ENCODE measurements at places on chromosomes 6 and 20. TPM values are rescaled to one million over a fixed set of nuclear protein-coding genes. Genes with fewer than 3 reads are reported as not detected.

Gene GGTLC1
- not detected for total RNA-seq

Gene ZNF334
- total RNA-seq: 11.2 TPM

Gene SAMD10
- total RNA-seq: 7.6 TPM

Gene COL9A3
- 25.2 TPM for total RNA-seq

Gene SALL4
- total RNA-seq: 5.9 TPM

Gene DEFB110
- not detected for total RNA-seq

Gene RIMS1
- total RNA-seq: 5.9 TPM

DNA sequence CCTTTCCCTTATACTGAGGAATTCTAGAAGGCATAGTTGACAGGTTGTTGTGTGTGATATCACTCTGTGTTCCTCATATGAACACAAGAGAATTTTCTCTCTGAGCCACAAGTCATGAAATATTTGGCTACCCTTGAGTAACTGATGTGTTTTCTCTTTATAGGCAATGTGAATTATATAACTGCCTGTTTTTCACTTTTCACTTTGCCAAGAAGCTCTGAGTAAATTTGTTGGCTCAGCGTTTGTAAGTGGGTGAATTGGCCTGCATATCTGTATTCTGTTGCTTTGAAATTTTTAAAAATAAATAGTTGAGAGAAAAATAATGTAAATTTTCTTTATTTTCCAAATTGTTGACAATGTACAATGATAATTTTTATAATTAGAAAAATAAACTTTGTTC lies 5.2 kb upstream of the BTBD9 start:
- DNase-seq: no peak
- no peaks in the 10 kb centered on the region for H3K27me3 ChIP-seq
- peaks cover 11% of the 10 kb centered on the region for H3K4me1 ChIP-seq
- no peaks in the 10 kb centered on the region for H3K36me3 ChIP-seq

DNA sequence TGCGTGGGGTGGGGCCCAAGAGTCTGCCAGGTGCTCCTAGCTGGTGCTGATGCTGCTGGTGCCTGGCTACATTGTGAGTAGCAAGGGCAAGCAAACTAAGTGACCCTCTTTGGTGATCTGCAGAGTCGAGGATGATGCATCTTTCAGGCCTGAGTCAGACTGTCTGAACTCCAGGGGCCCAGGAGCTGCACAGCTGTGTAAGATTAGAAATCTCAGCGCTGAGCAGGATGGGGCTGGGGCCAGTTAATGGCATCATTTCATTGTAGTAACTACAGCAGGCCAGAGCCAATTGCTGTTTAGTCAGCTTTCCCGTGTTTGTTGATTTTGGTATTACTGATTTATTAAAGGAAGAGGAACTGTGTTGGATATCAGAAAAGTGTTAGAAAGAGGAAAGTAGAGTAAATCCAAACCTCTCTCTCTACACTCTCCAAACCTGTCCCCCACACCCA lies 365.2 kb downstream of the PAX1 start:
- H3K27ac ChIP-seq: no peak overlapping the region
- no peaks in the 10 kb centered on the region for H3K27me3 ChIP-seq
- no peak overlapping the region for H3K4me3 ChIP-seq
- H3K36me3 ChIP-seq: no peaks in the 10 kb centered on the region

GRCh38 chr6:6811128-6812009 lies 222.8 kb downstream of the LY86 start:
- H3K4me3 ChIP-seq: no peak overlapping the region
- H3K4me1 ChIP-seq: peaks cover 15% of the 10 kb centered on the region
- H3K27ac ChIP-seq: peak overlapping the region; percentile 72

DNA sequence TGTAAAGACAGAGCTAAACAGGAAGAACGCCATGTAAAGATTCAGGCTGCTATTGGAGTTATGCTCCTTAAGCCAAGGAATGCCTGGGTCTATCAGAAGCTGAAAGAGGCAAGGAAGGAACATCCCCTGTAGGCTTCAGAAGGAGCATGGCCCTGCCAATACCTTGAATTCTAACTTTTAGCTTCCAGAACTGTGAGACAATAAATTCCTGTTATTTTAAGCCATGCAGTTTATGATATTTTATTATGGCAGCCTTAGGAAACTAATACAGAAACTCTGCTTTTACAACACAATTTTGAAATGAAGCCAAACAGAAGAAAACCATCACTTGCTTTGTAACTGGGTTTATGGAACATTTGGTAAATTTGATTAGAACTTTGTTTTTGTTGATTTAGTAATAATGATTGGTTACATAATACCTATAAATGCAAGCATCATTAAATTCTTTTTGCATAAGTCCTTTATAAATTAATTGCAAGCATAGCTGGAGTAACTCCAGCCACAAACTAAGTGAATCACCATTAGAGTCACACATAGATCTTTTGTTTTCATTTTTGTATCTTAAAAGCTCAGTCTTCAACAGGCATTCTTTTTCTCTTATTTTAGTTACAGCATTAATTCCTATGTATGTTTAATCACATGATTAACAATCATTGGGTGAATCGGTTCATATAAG lies 33.5 kb upstream of the TSPYL1 start:
- peaks cover 10% of the 10 kb centered on the region for H3K4me1 ChIP-seq
- no peak overlapping the region for H3K4me3 ChIP-seq
- DNase-seq: no peak
- H3K36me3 ChIP-seq: no peaks in the 10 kb centered on the region
- H3K27me3 ChIP-seq: no peaks in the 10 kb centered on the region
- H3K27ac ChIP-seq: no peak overlapping the region

DNA sequence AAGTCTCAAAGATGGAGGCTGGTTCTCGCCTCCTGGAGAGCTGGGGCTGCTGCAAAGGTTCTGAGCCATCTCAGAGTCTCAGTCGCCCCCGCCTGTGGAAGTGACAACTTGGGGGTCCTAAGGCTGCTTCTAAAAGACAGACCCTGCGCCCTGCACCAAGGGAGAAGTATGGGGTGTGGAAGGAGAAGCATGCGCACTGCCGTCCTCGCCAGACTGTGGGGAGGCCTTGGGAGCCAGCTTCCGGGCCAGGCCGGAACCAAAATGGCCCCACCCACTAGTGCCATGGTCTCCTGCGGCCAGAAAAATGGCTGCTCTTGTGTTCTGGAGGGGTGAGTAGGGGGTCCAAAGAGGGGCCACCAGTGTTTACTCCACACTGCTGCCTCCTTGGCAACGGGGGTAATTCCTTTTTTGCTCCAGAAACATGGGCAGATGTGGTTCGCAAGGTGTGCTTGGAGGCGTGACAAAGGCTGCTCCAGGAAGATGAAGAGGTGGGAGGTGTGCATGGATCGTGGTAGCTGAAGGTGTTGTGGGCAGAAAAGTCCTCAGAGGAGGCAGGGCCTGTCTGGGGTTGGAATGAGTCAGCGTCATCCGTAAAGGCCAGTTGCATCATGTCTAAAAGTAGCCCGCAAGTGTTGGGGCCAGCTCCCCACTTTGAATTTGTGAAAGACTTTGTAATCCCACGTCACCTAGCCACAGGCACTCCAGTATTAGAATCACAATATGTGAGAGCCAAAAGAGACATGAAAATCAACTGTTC lies 329.8 kb upstream of the SOX4 start:
- H3K4me3 ChIP-seq: no peak overlapping the region
- H3K36me3 ChIP-seq: no peaks in the 10 kb centered on the region
- H3K4me1 ChIP-seq: no peaks in the 10 kb centered on the region
- H3K27me3 ChIP-seq: no peaks in the 10 kb centered on the region
- no peak for DNase-seq

DNA sequence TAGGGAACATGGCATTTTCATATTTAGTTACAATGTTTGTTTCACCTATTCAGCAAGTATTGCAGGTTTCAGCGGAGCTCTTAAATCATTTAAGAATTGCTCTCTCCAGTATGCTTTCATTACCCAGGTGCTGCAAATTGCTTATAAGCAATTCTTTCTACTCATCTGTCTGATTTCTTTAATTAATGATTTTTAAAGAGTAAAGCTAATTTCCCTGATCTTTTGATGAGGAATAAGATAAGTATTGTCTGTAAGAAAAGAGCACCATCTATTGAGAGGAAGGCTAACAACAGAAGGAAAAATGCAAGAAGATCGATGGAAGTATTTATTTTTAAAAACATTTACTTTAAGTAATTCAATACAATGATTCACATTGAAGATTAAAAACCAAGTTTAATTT lies 2.0 kb downstream of the OPRM1 start:
- peaks cover 7% of the 10 kb centered on the region for H3K4me1 ChIP-seq
- no peaks in the 10 kb centered on the region for H3K36me3 ChIP-seq
- DNase-seq: no peak
- no peak overlapping the region for H3K27ac ChIP-seq

DNA sequence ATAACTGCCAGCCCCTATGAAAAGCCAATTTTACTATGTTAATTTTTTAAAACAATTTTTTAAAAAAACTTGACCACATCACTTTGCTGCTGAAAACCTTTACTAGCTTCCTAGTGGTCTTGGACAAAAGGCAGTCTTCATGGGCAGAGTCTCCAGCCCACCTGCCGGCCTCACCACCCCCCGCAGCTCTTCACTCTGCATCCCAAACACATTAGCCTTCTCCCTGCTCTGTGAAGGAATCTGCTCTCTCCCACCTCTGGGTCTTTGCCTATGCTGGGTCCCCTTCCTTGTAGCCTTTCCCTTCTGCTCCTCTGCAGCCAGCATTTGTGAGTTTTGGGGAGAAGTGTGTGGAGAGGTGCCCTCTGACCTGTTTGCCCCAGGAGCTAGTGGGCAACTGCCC lies 170.7 kb upstream of the MLN start:
- no peaks in the 10 kb centered on the region for H3K4me1 ChIP-seq
- H3K4me3 ChIP-seq: no peak overlapping the region
- no peaks in the 10 kb centered on the region for H3K36me3 ChIP-seq
- no peaks in the 10 kb centered on the region for H3K27me3 ChIP-seq
- peak; percentile 5 for DNase-seq

- no peak for DNase-seq
- H3K4me1 ChIP-seq: peaks cover 18% of the 10 kb centered on the region
- H3K36me3 ChIP-seq: no peaks in the 10 kb centered on the region
- no peaks in the 10 kb centered on the region for H3K27me3 ChIP-seq
These were observed 1.9 kb downstream of the ABRACL start for GRCh38 chr6:139030228-139030963.

DNA sequence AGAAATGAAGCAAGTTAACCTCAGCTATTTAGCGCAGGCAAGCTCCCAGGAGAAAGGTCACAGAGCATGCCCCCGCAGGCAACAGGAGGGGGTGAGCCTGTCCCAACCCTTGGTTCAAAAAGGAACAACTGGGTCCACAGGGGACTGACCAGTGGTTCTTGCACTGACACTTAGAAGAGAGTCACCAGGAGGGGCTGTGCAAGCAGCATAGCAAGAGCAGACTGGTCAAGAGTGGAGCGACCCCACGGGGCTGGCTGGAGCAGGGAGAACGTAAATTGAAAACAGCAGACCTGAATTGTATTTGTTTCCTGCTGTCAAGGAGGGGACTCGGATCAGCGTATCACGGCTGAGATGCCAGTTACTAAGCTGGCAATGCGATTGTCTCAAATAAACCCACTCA lies 32.8 kb downstream of the GABRR1 start:
- no peak for DNase-seq
- H3K36me3 ChIP-seq: no peaks in the 10 kb centered on the region
- no peaks in the 10 kb centered on the region for H3K27me3 ChIP-seq

DNA sequence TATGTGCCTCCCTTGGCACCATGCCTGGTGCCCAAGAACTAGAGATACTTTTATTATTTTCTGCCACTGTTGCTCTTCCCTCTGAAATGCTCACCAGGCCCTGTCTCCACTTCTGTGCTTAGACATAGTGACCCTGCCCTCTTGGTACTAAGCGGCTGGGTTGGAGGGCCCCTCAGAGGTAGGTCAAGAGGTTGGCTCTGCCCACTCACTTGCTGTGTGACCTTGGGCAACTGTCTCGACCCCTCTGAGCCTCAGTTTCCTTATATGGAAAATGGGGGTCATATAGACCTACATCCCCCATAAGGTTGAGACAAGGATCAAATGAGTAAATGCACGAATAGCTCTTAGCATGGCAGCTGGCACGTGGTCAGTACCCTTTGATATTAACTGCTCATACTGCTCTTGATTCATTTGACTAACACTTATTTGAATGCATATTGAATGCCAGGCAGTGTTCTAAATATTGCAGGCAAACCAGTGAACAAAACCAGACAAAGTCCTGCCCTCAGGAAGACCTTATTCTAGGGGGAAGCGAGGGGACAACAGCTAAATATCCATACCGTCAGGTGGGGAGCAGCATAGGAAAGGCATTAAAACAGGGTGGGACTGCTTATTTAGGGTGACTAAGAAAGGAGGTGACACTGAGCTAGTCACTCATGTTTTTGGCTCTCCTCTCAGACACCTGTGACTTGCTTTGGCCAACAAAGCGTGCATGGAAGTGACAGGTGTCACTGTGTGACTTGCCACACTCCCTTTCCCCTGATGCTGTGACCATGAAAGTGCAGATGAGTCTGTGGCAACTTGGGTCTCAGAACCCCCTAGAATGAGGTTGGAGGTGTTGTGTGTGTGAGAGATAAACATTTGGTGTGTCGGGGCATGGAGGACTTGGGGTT lies 14.3 kb upstream of the SPO11 start:
- DNase-seq: no peak
- no peak overlapping the region for H3K27ac ChIP-seq
- no peaks in the 10 kb centered on the region for H3K4me1 ChIP-seq

- H3K4me3 ChIP-seq: no peak overlapping the region
- no peaks in the 10 kb centered on the region for H3K4me1 ChIP-seq
- no peaks in the 10 kb centered on the region for H3K27me3 ChIP-seq
- DNase-seq: no peak
- no peaks in the 10 kb centered on the region for H3K36me3 ChIP-seq
These were observed 236.1 kb downstream of the KCNQ5 start for GRCh38 chr6:72857791-72858585.

- no peaks in the 10 kb centered on the region for H3K36me3 ChIP-seq
- H3K4me1 ChIP-seq: no peaks in the 10 kb centered on the region
- H3K27me3 ChIP-seq: no peaks in the 10 kb centered on the region
- no peak for DNase-seq
- no peak overlapping the region for H3K4me3 ChIP-seq
These were observed 443.8 kb upstream of the GJE1 start for GRCh38 chr6:141688916-141689315.

DNA sequence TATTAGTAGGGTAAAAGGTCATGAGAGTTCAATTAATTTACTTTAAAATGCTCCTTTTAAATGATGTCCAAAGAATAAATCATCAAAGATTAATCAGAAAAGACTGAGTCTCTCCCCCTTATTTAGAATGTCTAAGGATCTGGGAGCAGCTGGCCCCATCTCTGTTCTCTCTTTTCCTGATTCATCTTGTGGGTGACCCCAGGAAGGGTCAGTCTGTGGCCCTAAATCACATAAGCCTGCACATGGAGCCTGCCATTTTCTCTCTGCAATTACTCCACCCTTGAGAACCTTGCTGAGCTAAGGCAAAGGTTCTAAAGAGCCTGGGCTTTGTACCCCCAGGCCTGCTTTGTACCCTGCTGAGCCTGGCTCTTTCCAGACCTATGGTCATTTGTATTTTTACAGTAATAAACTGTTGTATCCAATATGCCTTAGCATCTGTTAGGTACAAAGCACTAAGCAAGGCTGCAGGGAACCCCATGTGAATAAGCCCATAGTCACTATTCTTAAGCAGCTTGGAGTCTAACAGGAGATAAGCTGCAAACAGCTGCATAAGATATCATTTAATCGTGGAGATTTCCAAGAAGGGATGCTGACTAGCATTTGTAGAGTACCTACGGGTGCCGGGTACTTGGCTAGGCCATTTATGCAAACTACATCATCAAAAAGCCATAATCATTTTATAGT lies 431.0 kb upstream of the MARCKS start:
- no peaks in the 10 kb centered on the region for H3K4me1 ChIP-seq
- DNase-seq: no peak
- no peaks in the 10 kb centered on the region for H3K27me3 ChIP-seq
